ENCODE measurements at places on chromosomes 6 and 20.

DNA sequence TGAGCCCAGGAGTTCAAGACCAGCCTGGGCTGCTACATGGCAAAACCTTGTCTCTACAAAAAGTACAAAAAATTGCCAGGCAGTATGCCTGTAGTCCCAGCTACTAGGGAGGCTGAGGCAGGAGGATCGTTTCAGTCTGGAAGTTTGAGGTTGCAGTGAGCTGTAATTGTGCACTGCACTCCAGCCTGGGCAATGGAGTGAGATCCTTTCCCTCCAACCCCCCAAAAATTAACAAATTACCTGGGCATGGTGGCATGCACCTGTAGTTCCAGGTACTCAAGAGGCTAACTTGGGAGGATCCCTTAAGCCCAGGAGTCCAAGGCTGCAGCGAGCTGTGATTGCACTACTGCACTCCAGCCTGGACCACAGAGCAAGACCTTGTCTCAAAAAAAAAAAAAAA lies 29.4 kb upstream of the GMPR start:
- DNase-seq = no peak

DNA sequence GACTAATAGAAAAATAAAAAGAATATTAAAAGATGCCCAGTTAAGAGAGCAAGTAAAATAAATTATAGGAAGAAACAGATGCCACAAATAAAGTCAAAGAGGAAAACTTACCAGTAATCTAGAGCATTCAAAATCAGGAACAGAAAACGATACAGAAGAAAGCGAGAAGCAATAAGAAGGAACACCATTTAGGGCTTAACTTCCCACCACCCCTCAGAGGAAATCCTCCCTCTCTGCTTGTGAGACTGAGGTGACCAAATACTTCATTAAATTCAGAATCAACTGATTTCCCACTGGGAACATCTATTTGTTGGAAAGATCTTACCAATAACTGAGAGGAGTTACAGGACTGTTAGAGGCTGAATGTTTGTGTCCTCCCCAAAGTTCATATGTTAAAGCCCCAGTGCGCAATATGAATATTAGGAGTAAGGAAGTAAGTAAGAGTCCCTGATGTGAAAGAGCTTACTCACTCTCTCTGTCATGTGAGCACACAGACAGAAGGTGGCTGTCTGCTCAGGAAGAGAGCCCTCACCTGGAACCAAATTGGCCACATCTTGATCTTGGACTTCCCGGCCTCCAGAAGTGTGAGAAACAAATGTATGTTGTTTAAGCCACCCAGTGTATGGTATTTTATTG lies 19.5 kb downstream of the KATNA1 start:
- no peak for DNase-seq

DNA sequence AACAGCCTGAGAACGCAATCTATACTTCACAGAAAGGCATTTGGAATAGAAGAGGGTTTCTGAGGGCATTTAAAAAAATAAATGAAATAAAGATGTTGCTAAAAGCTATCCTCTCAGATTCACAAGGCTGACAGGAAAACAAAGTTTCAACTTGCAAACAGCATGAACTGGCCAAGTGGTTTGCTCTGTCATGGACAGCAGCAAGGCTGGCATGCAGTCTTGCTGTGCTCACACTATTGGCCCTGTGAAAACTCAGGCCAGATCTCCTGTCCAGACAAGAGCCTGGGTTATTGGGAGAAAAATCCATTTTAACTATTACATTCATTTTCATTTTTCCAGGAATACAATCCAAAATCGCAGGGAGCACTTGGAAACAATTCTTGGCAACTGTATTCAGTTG lies 506.2 kb upstream of the SLC35B3 start:
- DNase-seq = no peak

GRCh38 chr20:45372646-45373352 lies 5.3 kb downstream of the TP53TG5 start:
- DNase-seq = no peak
